ENCODE measurements at places on chromosomes 3 and 15.
A peak's percentile ranks its signal among the peaks of the same experiment; 100 is the strongest.

DNA sequence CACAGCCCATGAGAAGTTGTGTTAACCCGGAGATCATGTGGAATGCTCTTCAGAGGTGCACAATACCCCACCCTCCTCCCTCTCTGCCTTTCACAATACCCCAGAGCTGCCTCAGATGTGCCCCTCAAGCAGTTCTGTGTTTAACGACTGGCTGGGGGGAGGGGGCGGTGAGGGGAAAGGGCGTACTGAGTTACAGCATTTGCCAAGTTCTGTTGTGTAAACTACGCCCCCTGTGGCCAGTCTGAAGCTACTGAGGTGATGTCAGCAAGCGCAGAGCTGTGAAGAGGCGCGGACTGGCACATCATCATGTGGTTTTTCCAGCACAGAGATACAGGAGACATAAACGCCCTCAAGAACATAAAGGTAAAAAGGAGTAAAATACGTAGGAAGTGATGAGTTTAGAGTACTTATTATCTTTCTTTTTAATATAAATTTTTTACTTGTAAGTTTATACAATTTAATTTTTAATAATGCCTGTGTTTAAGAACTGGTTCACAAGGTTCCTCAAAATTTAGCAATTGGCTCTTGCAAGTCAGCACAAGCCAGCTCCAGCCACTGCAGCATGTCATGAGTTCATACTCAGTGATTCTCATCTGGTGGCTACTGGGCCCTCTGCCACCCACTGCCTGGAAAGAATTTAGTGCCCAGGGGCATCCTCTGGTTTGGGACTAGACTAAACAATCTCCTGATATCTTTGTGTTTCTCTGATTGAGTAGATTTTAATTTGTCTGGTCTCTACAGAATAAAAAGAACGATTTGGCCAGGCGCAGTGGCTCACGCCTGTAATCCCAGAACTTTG lies 1.7 kb downstream of the EPB42 start:
- no peak for DNase-seq

GRCh38 chr3:195548987-195549386 lies 5.9 kb upstream of the PPP1R2 start:
- no peak for DNase-seq

DNA sequence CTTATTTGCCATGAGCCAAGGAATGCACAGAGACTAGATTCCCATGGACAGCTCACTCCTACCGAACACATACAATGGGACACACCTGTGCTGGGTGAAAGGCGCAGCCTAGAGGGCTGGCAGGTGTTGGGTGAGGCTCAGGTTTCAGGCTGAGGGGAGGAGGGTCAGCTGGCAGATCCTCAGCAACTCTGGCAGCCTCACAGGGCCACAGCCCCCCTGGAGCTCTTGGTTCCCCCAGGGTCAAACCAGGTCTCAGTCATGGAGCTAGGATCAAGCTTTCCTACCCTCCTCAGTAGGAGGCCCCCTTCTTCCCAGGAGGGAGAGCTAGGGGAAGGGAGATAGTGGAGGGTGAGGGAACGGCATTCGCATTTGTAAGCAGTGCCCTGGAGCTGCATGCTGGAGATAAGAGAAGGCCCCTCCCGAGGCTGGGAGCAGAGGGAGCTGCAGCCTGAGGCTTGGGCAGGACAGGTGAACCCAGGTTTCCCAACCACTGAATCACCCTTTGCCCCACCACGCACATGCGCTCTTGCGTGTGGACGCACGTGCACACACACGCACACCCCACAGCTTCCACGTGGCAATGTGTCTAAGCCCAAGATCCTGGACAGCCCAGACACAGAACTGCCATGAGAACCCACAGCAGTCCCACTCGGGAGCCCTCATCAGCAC lies 26.3 kb upstream of the TFRC start:
- DNase-seq, result no peak

DNA sequence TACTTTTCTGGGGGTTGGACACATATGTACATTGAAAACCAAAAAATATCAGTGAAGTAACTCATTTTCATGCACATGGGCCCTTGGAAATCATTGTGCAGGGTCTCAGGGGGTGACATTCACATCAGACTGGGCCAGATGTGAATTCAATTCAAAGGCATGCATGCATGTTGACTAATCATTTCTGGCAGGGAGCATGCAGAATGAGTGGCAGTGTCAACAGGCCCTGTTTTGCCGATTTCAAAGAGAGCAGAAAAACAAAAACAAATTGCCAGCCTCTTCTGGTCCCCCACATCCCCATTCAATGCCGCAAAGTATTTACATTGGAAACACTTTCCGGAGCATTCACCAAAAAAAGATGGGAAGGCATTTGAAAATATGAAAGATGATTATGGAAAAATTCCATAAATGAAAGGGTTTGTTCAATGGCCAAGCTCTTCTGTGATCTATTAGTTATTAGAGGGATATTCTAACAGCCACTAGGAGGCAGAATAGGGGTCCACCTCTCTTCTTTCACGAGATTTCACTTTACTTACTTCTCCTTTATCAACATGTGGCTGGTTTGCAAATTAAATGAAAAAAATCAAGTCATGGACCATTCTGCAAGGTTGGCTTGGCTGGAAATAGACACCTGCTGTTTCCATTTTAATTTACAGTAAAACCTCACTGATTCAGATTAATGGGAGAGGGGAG lies 119.9 kb upstream of the FEZF2 start:
- no peak for DNase-seq

DNA sequence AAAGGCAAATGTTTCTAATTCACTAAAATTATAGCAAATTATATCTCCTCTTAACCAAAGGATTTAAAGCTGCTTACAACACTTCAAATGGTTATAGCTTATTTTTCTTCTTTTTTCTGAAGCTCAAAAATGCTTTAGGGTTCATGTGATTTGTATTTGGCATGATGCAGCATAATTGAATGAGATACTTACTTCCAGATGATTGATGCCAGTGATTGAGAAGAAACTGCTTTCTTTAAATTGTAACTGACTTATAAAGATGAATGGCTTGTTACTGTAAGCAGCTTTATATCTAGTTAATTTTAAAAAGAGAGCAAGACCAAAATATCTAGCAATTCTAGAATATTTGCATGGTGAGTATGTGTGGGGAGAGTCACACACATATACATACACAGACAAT lies 270.7 kb upstream of the THRB start:
- no peak for DNase-seq

DNA sequence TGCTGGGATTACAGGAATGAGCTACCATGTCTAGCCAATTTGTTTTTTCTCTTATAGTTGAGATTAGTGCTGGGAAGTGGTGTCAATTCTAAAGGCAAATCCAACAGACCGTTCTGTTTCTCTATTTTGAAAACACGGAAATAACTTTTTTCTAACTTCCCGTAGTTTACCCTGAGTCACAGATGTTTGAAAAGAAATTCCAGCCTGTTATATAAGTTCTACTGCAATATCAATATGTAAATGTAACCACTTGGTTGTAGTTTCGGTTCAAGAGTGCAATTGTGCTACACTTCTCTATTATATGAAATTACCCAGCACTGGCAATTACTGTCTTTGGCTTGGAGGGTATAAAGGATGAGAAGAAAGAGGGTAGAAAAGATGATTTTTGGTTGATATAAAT lies 22.3 kb upstream of the GNB4 start:
- DNase-seq, result no peak

DNA sequence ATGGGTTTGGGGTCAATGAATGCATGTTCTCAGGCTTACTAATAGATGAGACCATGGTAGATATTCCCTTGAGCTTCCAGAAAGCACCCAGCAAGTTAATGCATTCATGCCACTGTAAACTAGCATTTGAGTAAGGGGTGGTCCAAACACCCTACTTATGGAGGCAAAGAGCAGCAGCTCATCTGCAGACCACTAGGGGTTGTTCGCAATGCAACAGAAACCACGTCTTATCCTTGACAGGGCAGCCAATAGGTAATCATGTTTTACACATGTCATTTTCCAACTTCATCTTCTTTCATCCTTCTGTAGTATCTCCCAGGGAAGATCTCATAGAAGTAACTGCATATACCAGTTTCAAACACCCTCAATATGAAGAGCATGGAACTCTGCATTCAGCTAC lies 330.2 kb downstream of the RORA start:
- DNase-seq, result no peak

DNA sequence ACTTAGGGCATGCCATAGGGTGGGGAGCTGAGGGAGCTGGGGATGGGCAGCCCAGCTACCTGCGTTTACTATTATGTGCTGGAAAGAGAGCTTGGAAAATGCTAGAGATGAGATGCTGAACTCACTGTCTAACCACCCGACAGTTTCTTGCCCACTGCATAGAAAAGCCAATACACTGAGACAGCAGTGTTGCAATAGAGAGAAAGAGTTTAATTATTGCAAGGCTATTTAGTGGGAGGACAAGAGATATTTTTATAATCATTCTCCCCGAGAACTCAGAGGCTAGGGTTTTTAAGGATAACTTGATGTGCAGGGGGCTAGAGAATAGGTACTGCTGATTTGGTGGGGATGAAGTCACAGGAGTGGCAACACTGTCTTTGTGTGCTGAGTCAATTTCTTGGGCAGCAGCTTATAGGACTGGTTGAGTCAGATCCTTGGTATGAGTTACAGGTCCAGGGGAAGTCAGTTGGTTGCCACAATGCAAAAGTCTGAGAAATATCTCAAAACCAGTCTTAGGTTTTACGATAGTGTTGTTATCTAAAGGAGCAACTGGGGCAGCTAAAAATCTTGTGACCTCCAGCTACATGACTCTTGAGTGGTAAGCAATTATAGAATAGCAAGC lies 205.9 kb downstream of the GABRG3 start:
- DNase-seq, result no peak

GRCh38 chr3:8741581-8742261 lies 8.1 kb downstream of the CAV3 start:
- no peak for DNase-seq

GRCh38 chr3:69197922-69198530 lies 75.6 kb upstream of the LMOD3 start:
- no peak for DNase-seq

DNA sequence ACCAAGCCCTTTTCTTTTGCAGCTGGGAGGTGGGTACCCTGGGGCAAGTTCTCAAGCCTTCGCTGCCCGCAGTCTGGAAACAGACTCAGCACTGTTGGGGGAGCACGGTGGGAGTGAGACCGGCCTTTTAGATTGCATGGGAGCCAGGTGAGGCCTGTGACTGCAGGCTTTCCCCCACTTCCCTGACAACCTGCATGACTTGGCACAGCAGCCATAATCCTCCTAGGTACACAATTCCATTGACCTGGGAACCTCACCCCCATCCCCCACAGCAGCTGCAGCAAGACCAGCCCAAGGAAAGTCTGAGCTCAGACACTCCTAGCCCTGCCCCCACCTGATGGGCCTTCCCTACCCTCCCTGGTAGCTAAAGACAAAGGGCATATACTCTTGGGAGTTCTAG lies 52.2 kb upstream of the CCDC80 start:
- DNase-seq, result no peak

- DNase-seq, result no peak
These were observed 244.5 kb downstream of the RBMS3 start for GRCh38 chr3:29525254-29525881.

- DNase-seq, result no peak
These were observed 2.6 kb upstream of the RBM15B start for GRCh38 chr3:51388286-51389029.

DNA sequence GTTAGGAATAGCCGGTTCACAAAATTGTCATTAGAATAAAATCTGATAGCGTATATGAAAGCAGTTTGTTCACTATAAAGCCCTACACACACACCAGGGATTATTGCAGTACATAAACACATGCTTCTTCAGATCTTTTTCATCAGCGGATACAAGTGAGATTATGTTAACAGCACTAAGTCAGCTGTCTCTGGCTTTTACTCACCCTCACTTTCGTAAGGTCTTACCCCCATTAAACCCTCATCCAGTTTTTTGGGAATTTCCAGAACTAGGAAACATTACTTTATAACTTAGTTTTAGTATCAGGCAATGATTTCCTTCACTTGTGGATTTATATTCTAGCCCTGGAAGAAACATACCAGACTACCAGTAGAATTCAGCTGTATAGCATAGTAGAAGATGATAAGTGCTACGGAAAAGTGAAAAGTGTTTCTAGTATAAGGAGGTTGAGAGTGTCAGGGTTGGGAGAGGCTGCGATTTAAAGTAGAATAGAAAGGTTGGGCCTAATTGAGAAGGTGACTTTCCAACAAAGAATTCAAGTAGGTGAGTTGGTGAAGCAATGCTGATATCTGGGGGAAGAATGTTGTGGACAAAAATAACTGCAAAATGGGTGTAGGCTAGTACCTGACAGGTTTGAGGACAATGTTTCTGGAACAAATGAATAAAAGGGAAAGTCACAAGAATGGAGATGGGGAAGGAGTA lies 22.7 kb downstream of the TMEM207 start:
- no peak for DNase-seq

- DNase-seq, result peak; percentile 42
These were observed 580.4 kb upstream of the TBL1XR1 start for GRCh38 chr3:177777699-177778098.

DNA sequence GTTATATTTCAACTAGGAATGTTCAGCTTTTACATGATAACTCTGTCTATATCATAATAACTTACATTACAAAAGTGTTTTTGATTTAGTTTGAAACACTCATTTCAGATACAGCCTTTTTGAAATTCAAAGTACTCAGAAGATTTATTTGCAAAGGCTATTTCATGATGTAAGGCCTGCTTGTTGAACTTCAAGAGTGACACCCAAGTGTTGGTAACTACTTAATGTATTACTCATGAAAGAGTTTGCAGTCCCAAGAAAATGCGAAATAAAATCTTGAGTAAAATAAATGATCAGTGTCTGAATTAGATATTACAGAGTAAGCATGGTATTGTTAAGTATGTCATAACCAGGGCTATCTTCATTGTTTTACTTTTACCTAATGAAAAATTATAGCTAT lies 35.3 kb downstream of the ARHGEF26 start:
- no peak for DNase-seq

DNA sequence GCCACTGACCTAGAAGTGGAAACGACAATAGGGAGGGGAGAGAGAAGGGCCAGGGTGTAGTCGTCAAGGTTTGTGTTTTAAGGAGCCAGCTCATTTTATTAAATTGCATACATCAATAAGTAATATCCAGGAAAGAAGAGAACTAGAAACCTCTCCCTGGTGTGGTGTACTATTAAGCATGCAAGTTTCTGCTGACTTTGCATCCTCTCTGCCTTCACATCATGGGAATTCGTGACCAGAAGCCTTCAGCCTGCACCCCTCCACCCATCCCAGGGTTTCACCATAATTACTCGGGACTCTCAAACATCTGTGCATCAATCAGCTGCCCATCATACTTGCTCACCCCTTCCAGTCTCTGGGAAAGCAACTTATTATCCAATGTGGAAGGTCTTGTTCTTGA lies 70.9 kb upstream of the UBE3A start:
- DNase-seq, result no peak

- no peak for DNase-seq
These were observed 1.4 kb downstream of the CRTAP start for GRCh38 chr3:33115024-33115768.

DNA sequence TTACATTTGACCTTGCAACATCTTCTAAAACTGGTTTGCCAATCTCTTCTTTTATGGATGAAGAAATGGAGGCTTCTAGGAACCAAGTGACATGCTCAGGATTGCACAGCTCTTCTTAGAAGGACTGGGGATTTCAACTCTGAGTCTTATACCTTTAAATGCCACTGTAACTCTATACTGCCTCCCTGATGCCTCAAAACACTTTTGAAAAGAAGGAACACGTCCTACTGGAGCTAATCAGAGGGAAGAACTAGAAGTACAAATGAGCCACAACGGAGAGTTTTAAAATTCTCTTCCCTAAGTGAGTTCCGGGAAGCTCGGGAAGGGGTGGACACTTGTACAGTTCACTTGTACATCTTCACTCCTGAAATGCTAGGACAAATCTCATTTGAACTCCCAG lies 949 bp upstream of the MITF start:
- no peak for DNase-seq

GRCh38 chr3:195195321-195196209 lies 75.4 kb downstream of the XXYLT1 start:
- DNase-seq, result no peak

GRCh38 chr15:90083954-90084607 lies 18.2 kb downstream of the IDH2 start:
- no peak for DNase-seq

All from stimulated activated CD4-positive, alpha-beta T cell treated with anti-CD3 and anti-CD28 coated beads, Interleukin-12 subunit alpha, Interleukin-12 subunit beta, amount 100 ng/mL, for 48 hours (primary cell).